Vagina (tissue), 2 donors: ENCODE measurements at places on chromosomes 11 and 22.

DNA sequence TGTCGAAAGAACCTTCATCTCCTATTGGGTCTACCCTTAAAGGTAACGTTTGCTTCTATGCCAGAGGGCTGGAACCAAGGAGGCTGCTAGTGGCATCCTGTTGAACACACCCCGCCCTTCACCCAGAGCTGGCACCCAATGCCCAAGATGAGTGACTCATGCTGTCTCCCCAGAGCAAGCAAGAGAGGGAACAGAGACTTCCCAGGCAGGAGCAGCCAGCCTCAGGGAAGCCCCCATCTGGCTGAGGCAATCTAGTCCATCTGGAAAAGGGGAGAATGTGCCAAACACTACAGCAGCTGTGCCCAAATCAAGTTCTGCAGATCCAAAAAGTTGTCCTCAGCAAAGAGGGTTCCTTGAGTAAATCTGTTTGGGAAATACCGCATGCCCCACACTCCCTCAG, 91.9 kb upstream of the TP53I11 start:
- DNase-seq: no peak

- DNase-seq: no peak
Measured at GRCh38 chr11:3046190-3046589, 11.0 kb downstream of the CARS1 start.

DNA sequence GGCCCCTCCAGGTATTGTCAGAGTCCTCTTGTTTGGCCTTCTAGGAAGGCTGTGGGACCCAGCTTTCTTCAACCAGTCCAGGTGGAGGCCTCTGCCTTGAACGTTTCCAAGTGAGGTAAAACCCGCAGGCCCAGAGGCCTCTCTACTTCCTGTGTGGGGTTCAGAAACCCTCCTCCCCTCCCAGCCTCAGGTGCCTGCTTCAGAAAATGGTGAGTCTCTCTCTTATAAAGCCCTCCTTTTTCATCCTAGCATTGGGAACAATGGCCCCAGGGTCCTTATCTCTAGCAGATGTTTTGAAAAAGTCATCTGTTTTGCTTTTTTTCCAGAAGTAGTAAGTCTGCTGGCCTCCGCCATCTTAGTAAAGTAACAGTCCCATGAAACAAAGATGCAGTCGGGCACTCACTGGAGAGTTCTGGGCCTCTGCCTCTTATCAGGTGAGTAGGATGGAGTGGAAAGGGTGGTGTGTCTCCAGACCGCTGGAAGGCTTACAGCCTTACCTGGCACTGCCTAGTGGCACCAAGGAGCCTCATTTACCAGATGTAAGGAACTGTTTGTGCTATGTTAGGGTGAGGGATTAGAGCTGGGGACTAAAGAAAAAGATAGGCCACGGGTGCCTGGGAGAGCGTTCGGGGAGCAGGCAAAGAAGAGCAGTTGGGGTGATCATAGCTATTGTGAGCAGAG, at the start of gene CD3E:
Gene CD3E, plus strand, starts transcription at position 163 of the 681 bp plus-strand sequence. Its CDS starts 223 bp downstream, at position 386.
- DNase-seq: no peak

- DNase-seq: no peak
Measured at GRCh38 chr22:17143826-17144225, 15.3 kb downstream of the HDHD5 start.

DNA sequence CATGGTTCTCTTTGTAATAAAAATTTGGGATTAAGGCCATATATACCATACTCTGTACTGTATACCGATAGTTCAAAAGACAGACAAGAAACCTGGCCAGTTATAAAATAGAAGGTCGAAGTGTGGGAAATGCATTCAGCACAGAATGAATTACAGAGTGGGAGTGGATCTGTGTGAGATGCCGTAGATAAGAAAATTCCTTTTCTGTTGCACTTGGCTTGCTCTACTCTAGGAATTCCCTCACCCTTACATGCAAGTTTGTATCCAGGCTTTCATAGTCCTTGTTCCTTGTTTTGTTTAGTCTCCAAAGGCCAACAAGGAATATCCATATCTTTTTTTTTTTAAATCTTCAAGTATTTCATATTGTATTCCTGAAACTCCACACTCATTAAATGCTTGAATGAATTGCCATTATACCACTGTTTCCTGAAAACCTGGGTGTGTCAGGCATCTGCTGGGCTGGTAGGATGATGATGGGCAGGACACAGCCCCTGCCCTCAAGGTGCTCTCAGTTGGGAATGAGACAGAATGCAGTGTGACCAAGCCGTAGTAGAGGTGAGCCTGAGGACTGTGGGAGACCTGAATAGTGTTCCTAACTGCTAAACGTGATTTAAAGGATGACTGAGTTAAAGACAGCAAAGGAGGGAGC, 53.5 kb downstream of the TEAD1 start:
- no peak for DNase-seq

GRCh38 chr11:130847517-130847916, 68.8 kb downstream of the SNX19 start:
- DNase-seq: peak; percentile 32

DNA sequence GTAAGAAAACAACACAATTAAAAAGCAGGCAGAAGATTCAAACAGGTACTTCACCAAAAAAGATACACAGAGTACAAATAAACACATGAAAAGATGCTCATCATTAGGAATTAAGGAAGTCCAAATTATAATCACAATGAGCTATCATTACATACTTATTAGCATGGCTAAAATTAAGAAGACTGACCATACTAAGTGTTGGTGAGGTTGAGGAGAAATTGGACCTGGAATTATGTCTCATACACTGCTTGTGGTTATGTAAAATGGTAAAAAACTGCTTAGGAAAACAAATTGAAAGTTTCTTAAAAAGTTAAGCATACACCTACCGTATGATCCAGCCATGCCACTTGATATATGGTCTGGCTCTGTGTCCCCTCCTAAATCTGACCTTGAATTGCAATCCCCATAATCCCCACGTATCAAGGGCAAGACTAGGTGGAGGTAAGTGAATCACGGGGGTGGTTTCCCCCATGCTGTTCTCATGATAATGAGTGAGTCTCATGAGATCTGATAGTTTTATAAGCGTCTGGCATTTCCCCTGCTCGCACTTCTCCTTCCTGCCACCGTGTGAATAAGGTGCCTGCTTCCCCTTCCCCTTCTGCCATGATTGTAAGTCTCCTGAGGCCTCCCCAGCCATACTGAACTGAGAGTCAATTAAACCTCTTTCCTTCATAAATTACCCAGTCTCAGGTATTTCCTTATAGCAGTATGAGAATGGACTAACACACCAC, 4.8 kb downstream of the SAAL1 start:
- no peak for DNase-seq

DNA sequence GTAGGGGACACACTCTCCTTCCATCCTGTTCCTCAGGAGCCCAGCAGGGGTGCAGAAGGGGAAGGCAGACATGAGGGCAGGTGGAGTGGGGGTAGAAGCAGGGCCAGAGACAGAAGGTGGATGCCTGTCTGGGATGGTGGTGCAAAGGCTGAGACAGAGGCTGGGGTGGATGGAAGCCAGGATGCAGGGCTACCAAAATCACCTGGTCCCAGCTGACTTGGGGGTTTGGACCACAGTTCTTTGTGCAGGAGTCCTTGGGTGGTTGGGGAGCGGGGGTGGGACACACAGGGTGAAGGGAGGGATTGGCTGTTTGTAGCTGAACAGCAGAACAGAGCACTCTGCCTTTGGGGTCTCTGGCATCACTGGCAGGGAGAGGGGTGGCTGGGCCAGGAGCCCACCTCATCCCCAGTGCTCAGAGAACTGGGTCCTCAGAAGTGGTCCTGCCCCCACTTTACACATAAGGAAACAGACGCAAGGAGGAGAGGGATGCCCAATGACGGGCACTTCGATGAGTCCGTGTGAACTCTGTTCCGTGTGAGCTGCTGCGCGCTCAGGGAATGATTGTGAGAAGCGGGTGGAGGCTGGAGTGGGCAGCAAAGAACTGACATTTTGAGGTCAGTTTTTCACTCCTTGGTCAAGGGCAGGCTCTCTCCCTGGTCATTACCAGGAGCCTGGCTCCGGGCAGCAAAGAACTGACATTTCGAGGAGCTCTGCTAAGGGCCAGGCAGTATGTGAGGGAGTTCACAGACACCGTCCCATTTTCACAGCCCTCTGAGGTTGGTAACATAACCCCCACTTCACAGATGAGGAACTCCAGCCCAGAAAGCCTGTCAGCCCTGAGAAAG, 1.9 kb downstream of the TAGLN start:
- no peak for DNase-seq

DNA sequence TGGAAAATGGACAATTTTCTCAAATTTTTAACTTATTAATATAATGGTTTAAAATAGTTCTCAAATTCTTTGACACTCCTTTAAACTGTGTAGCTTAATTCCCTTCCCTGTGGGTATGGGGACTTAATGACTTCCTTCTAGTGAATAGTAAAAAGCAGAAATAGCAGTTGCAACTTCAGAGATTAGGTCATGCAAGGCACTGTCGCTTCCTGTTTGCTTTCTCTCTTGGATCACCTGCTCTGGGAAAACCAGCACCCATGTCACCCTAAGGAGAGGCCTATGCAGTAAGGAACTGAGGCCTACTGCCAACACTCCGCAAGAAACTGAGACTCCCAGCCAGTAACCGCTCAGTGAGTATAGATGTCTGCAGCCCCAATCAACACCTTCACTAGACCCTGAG, 5.5 kb upstream of the PANX3 start:
- DNase-seq: no peak

DNA sequence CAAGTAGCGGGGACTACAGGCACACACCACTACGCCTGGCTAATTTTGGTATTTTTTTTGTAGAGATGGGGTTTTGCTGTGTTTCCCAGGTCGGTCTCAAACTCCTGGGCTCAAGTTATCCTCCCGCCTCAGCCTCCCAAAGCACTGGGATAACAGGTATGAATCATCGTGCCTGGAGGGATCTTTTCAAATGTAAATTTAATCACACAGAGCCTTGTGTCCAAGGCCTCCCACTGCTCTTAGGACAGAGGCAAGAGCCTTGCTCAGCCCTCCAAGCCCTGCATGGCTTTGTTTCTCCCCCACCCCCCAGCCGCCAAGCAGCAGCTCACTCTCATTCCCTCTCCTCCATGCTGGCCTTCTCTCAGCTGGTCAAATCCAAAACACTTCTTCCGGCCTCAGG, 75.3 kb upstream of the CREB3L1 start:
- no peak for DNase-seq

- no peak for DNase-seq
Measured at GRCh38 chr11:131290185-131290584, 80.2 kb upstream of the NTM start.

DNA sequence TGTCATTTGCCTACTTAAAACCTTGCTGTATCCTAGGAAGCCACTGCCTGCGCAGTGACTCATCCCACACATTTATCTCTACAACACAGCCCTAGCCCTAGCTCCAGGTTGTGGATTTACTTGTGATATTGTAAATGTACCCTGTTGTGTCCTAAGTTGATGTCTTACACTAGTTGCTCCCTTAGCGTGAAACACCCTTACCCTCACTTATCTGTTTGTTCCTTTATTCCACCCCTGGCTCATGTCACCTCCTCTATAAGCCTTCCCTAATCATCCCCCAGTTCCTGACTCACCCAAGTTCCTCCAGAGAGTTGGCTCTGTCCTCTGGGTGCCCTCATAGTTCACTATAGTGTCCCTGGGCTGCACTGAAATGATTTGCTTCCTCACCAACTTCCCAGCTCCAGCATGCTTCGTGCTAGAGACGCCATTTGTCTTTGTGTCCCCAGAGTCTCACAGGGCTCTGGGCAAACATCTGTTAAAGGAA, 431.8 kb upstream of the FAT3 start:
- DNase-seq: no peak

- no peak for DNase-seq
Measured at GRCh38 chr11:133693110-133693509, 152.2 kb downstream of the SPATA19 start.

DNA sequence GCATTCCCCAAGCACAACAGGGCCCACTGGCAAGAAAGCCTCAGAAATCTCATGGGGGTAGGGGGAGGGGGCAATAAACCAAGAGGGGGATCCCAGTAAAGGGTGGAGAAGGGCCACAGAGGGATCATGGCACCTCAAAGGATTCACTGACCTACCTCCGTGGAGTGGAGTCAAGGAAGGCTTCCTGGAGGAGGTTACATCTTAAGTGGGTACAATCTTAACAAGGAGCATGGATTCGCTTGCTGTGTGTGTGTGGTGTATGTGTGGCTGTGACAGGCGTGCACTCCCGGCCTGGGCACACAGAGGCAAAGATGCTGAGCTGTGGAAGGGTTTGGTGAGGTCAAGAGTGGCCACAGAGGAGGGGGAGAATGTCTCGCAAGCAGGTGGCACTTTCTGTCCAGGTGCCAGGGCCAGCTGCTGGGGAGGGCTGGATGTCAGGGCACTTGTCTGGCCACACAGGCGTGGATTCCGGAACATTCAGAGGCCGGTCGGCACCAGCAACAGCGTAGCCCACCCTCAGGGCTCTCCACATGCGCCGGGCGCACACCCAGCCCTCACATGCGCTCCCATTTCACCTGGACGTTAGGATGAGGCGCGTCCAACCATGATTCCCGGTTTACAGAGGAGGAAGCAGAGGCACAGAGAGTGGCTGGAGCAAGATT, 43.3 kb downstream of the WNT7B start:
- DNase-seq: no peak

GRCh38 chr11:125625630-125626287, 796 bp downstream of the CHEK1 start:
- no peak for DNase-seq

GRCh38 chr11:26608507-26609146, 36.6 kb upstream of the MUC15 start:
- DNase-seq: no peak

- DNase-seq: no peak
Measured at GRCh38 chr11:6474413-6474792, 662 bp upstream of the TRIM3 start.

GRCh38 chr11:37984991-37985390, 1387.0 kb upstream of the RAG2 start:
- DNase-seq: no peak
